ENCODE measurements at places on chromosomes 7 and 10. TPM values are rescaled to one million over a fixed set of nuclear protein-coding genes. Genes with fewer than 3 reads are reported as not detected.

DNA sequence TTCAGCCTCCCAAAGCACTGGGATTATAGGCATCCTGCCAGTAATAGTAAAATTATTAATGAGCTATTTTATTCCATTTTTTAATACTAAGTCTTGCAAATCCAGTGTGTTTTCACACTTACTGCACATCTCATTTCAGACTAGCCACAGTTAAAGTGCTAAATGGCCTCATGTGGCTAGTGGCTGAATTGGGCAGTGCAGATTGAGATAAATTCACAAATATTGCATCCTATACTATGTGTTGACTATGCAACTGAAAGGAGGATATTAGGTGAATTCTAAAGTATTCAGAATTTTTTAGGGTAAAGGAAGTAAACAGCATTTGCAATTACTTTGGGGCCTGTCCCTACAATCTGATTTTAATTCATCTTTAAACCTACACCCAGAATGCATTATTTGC is 10.2 kb downstream of the APBB1IP start:
- H3K27ac ChIP-seq: no peak overlapping the region
- DNase-seq: no peak
- H3K36me3 ChIP-seq: no peaks in the 10 kb centered on the region
- H3K27me3 ChIP-seq: no peaks in the 10 kb centered on the region
- H3K4me3 ChIP-seq: no peak overlapping the region

DNA sequence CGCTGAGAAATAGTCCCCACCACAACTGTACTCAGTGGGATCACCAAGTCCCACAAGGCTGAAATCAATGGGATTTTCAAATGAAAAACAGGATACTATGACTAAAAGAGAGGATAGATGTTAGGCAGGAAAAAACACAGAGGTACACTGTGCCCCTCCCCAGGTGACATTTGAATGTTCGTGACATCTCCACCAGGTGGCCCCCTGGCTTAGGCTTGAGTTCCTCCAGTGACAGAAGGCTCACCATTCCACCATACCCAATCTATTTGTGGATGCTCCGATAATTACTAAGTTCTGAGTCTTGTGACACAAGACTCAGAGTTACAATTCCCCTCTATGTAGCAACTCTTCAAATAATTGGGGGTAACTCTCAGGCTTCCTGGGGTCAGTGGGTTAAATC is 77.5 kb upstream of the KCNMA1 start:
- DNase-seq: no peak
- peaks cover 41% of the 10 kb centered on the region for H3K4me1 ChIP-seq
- peaks cover 24% of the 10 kb centered on the region for H3K27me3 ChIP-seq
- no peaks in the 10 kb centered on the region for H3K36me3 ChIP-seq

DNA sequence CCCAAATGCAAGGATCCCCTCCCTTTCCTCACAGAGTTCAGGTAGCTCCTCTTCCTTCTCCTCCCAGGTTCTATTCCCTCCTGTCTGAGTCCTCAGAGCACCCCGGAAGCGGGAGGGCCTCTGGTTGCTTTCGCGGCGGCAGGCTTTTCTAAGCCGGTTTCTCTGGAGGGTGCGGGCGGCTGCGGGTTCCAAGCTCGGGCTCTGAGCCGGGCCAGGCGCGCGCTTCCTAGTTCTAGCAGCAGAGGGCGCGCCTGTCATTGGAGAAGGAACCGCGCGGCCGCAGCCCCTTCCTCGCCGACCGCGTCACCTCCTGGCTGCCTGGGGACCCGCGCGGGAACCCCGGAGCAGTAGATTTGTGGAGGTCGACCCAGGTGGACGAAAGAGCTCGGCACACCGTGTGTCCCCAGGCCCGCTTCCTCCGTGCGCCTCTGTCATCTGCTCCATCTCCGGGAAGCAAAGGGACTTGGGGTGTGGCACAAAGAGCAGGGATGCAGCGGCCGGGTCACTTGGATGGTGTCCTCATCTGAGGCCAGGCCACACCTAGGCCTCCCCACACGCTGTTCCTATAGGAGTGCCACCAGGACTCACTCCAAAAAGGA is 389.0 kb upstream of the PODXL start:
- peaks cover 43% of the 10 kb centered on the region for H3K4me1 ChIP-seq
- H3K27me3 ChIP-seq: peaks cover 7% of the 10 kb centered on the region
- peak; percentile 92 for DNase-seq
- H3K36me3 ChIP-seq: no peaks in the 10 kb centered on the region
- no peak overlapping the region for H3K4me3 ChIP-seq
- H3K27ac ChIP-seq: no peak overlapping the region

GRCh38 chr7:117333168-117333567 is 10.3 kb upstream of the WNT2 start:
- no peak for DNase-seq
- H3K36me3 ChIP-seq: no peaks in the 10 kb centered on the region
- H3K4me3 ChIP-seq: no peak overlapping the region
- H3K27ac ChIP-seq: no peak overlapping the region
- no peaks in the 10 kb centered on the region for H3K4me1 ChIP-seq

DNA sequence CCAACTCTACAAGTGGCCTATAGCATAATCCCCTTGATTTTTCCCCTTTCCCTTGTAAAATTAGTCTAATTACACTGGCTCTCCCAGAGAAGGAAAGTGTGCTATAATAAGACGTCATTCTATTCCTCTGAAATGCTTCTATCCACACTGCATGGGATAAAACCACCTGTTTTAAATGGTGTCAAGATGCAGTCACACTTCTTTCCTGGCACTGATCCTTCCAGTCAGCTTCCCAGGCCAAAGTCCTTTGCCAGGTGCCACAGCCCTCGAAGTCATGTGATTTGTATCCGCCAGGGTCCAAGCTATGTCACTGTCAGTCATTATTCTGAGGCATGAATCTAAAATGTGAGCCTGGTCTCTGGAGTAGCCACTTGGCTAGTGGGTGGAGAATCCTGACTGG is 169.0 kb upstream of the KIAA1217 start:
- no peak overlapping the region for H3K27ac ChIP-seq
- no peaks in the 10 kb centered on the region for H3K36me3 ChIP-seq
- H3K4me3 ChIP-seq: no peak overlapping the region
- H3K4me1 ChIP-seq: no peaks in the 10 kb centered on the region
- H3K27me3 ChIP-seq: no peaks in the 10 kb centered on the region

SFTPA1 gene
- not detected for total RNA-seq

TES gene
- total RNA-seq: 35.4 TPM

SFTPA2 gene
- total RNA-seq: 0.11 TPM

All from spinal cord (tissue), 10 donors.